Suprapubic skin (tissue), 4 donors: ENCODE measurements at places on chromosomes 16 and 17. TPM values are rescaled to one million over a fixed set of nuclear protein-coding genes. Genes with fewer than 3 reads are reported as not detected.

GRCh38 chr16:50314665-50315064, 48.3 kb downstream of the ADCY7 start:
- DNase-seq = peak; percentile 36

- no peak for DNase-seq
Measured at GRCh38 chr16:52256310-52257078, 290.4 kb downstream of the TOX3 start.

- no peak for DNase-seq
Measured at GRCh38 chr17:64145375-64145750, 15.4 kb upstream of the ERN1 start.

DNA sequence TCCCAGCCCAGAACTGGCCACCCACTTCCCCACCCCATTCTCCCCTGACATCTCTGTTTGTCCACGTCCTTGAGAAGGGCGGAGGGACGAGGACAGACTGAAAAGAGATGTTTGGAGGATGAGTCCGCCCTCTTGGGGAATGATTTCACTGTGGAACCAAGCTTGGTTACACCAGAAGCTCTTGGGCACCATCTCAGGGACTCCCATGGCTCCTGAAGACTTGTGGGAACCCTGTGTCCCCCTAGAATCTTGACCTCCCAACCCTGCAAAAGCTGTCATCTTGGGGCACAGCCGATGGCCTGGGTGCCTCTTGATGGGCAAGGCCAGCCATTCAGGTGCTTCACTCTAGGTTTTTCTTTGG, 25.9 kb upstream of the LITAF start:
- DNase-seq = no peak

OR3A1 gene
- total RNA-seq = not detected

NEUROD2 gene
- total RNA-seq = not detected

CACNG5 gene
- total RNA-seq = not detected
